ENCODE measurements at places on chromosomes 2 and 18.

- DNase-seq: no peak
These were observed 41.1 kb downstream of the DHRS9 start for GRCh38 chr2:169110419-169110818.

- no peak for DNase-seq
These were observed 100.2 kb upstream of the CSRNP3 start for GRCh38 chr2:165369131-165369897.

DNA sequence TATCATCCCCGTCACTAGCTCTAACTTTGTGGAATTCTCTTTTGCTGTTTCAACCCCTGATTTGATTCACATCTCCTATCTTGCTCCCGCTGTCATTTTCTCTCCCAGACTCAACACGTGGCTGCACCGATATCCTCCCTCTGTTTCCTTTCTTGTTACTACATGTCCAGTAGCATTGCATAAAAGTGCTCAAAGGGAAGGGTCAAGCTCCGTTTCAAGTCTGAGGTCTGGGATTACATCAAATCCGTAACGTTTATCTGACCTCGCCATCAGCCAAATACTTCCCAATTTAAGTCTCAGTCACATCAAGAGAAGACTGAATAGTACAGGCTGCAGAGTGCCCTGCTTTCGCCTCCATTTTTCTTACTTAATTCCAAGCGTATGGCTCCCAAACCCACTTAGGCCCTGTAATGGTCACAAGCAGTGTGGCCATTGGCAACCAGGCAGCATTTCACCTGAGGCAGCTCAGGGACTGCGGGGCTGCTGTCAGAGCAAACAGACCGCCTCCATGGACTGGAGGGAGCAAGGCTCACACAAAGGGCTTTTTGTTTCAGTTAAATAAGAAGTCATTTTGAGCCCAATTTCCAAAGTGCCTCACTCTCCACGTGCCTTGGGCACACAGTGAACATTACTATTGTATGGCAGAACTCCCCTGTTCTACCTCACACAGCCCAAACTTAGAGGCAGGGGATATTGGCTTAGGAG is 217.8 kb downstream of the BCL11A start:
- DNase-seq: no peak

DNA sequence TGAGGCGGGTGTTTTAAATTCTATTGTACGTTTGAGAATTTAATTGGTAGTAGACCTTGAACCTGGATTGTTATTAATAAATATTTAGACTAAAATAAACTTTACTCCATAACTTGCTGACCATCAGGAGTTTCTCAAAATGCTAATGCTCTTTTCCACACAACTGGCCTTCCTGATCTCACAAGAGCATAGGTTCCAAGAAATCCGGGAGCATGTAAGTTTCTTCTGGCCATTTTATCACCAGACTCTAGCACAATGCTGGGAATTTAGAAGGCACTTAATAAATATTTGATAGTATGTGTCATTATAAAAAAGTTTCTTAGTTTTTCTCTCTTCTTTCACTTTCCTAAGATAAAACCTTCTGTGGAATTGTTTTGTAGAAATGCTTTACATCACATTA is 2047.1 kb downstream of the SUCLG1 start:
- DNase-seq: no peak

GRCh38 chr2:33134086-33134771 is 187.5 kb downstream of the LTBP1 start:
- DNase-seq: no peak

DNA sequence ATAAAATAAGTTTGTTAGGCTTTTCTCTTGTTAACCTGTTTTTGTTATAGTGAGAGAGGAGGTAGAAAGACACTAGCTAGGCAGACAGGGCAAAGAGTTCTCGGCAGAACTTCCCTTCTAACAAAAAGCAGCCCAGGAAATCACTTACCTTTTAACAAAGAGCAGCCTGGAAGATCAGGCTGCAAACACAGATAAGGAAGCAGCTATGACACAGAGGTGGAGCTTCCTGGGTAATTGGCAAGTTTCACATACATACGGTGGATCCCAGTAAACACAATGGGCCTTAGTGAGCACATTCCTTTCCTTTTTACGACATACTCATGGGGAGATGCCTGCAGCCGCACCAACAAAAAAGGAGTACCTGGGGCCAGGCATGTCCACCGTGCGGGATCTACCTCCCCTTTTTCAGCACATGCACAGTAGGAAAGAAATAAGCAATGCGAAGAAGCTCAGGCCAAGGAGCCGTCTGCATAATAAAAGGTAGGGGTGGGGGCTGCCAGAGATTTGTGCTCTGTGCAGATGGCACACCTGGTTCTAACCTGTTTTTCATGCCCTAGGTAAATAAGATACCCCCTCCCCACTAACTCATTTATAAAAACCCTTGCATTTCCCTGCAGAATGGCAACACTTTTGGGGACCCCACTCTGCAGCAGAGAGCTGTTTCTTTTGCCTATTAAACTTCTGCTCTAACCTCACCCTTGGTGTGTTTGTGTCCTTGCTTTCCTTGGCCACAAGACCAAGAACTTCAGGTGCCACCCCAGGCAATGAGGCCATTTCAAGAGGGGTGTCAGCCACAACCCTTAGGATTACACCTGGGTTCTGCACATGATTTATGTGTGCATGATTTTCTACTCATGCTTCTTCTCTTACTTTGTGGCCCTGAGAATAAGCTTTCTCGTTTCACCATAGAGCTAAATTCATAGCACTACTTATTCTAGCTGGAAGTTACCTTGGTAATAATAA is 26.5 kb downstream of the MDH1 start:
- DNase-seq: no peak

GRCh38 chr2:52178845-52179244 is 1146.9 kb upstream of the NRXN1 start:
- DNase-seq: no peak

DNA sequence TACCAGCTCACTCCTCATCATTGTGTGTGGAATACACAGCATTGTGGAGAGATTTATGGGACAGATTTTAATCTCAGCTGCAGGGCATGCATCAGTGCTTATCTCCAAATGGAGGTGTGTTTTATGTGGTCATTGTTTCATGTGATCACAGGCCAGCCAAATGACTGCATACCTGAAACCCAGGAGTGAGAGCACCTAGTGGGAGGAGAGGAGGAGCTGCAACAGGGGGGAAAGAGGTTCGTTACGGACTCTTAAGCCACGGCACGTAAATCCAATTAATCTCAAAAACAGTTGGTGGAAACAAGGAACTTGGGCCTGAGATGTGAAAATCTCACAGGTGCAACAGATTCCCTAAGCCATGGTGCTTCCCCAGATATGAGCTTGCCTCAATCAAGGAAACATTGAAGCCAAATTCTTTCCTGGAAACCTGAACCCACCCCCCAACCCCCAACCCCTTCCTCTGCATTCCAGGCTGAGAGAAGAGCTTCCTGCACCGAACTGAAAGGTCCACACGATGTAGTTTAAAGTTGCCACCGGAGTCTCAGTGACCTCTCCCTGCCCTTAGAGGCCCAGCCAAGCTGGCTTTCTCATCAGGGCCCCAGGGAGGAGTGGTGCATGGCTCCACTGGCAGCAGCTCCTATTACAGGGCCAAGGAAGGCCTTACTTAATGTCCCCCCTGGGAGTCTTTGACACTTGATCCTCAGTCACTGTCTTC is 167.4 kb downstream of the C1D start:
- no peak for DNase-seq

DNA sequence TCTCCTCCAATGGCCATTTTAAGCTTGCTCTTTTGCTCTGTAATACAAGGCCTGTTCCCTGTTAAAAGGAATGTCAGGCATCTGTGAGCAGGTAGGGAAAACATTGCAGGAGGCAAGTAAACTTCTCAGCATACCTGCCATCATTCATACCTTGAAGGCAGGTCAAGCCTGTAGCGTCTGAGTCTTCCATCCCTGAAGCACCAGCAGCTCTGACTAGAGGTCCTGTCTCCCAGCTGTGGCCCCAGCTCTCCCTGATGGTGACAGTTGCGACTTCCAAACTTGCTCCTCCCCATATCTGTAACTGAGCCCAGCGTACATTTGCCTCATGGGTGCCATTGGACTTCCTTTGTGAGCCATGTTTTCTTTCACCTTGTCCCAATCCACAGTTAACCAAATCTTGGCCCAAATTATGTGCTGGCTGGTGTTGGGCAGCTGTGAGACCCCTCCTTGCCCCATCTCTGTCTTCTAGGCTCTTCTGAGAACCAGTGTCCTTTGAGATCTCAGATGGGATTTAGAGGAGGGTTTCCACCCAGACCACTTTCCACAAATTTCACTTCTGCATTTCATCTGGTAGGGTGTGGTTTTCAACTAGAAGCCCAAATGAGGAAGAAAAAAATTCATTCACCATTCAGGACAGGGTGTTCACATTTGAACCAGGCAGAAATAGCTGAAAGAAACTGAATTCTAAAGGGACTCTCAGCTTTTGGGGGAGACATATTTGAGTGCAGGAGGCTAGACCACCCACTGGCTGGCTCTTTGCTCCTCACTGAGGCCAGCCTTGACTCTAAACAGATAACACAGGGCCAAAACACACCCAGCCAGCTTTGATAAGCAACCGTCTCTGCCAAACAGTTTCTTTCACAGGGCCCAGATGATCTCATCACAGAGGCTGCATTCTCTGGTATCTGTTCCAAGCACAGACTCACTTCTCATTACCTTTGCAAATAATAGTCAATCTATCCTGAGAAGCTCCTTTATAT is 66.4 kb upstream of the MSH2 start:
- no peak for DNase-seq

Data from omental fat pad (tissue), 4 donors.